ENCODE measurements at places on chromosomes 4 and X.

- no peak for DNase-seq
Measured at GRCh38 chrX:45479835-45480422, 279.3 kb upstream of the DIPK2B start.

GRCh38 chr4:103364083-103364482 is 165.9 kb upstream of the CENPE start:
- no peak for DNase-seq

- no peak for DNase-seq
Measured at GRCh38 chrX:49277535-49277830, 7.9 kb downstream of the PPP1R3F start.

- DNase-seq: no peak
Measured at GRCh38 chrX:118751950-118752783, 24.8 kb downstream of the IL13RA1 start.

- no peak for DNase-seq
Measured at GRCh38 chrX:100995469-100995868, 26.0 kb downstream of the ARL13A start.

DNA sequence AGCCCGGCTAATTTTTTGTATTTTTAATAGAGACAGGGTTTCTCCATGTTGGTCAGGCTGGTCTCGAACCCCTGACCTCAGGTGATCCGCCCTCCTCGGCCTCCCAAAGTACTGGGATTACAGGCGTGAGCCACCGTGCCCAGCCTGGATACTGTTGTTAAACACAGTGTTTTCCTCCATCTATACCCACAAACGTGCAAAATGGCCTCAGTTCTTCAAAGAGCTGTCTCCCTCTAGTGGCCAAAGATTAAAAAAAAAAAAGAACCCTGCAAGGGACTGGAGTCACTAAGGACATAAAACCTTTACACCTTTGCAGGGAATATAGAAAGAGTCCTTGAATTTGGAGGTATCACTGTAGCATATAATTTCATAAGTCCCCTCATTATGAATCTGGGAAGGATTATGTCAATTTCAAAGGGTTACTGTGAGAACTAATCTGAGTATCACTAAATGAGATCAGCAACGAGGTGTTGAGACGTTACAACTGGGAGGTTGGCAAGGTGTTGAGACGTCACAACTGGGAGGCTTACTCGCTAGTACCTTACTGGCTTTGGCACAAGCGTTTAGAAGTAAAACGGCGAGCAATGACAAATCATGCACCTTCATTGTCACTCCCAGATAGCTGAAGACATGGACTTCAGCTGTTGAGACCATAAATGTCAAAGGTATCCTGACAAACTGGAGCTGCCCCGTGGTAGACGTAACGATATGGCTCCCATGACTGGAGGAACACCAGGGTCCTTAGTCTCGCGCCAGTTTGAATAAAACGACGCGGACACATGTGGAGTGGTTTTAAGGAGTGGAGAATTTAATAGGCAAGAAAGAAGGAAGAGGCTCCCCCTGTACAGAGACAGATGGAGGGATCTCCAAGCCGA is 33.4 kb upstream of the ENPP6 start:
- no peak for DNase-seq

Measured in activated CD4-positive, alpha-beta T cell treated with anti-CD3 and anti-CD28 coated beads, Interleukin-2, amount 50 U/mL, for 1 hour (primary cell).